ENCODE measurements at places on chromosomes 5 and 9. TPM values are rescaled to one million over a fixed set of nuclear protein-coding genes. Genes with fewer than 3 reads are reported as not detected.

The VLDLR gene
- total RNA-seq: 15.9 TPM

The ZNF79 gene
- 9.3 TPM for total RNA-seq

The PRRX2 gene
- total RNA-seq: 1.6 TPM

The RAPGEF1 gene
- 123 TPM for total RNA-seq

The SOHLH1 gene
- total RNA-seq: not detected

The TBC1D13 gene
- 14.3 TPM for total RNA-seq
